DMS79 (cell line): ENCODE measurements at places on chromosomes 4 and X.

DNA sequence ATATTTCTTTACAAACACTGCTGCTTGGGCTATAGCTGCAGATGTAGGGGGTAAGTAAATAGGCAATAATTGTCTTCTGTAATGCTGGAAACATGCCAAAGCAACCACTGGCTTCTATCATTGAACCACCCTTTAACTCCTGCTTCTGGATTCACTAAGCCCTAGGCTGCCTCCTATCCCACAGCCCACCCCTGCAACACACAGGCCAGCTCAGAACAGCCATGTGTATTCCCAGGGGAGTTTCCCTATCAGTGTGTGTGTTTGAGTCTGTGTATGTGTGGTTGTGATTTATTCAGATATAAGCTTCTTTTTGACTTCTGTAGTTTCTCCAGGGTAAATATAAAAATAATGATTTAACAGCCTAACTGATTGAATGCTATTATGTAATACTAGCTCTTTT, 291.3 kb downstream of the PCDH10 start:
- DNase-seq: no peak

DNA sequence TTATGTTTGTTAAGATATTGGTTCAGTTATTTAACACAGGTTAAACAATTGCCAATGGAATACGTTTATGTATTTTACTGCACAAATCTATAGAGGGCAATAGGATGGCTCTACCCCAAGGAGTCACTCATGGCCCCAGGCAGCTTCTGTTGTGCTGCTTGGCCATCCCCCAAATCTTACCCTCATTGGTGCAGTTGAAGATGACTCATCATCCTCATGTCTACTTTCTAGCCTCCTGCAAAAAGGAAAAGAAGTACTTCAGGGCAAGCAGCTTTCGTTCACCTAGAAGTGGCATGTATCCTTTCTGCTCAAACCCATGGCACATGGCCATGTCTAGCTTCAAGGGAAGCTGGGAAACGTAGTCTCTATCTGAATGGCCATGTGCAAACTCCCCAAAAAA, 14.2 kb downstream of the PHOX2B start:
- no peak for DNase-seq

DNA sequence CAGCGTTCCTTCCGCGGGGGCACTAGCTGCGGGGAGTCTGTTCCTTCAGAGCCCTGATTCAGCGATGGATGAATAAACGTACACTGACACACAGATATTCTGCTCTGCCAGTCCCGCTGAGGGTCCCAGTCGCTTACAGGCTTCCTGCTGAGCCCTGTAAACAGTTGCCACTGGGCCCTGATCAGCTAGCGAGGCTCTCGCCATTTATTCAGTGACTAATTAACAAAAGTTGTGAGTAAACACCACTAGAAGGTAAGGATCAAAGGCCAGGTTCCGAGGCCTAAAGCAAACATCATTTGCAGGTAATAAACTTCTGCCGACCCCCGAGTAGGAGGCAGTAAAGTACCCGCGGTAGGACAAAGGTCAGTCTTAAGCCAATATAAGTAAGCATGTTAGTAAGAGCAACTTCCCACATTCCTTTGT, 442.6 kb upstream of the GALNT7 start:
- no peak for DNase-seq

- no peak for DNase-seq
Measured at GRCh38 chr4:42339935-42340406, 57.3 kb upstream of the SHISA3 start.

- no peak for DNase-seq
Measured at GRCh38 chr4:71832049-71832448, 48.2 kb upstream of the GC start.

- DNase-seq: no peak
Measured at GRCh38 chr4:23035521-23036056, 342.9 kb downstream of the GBA3 start.

DNA sequence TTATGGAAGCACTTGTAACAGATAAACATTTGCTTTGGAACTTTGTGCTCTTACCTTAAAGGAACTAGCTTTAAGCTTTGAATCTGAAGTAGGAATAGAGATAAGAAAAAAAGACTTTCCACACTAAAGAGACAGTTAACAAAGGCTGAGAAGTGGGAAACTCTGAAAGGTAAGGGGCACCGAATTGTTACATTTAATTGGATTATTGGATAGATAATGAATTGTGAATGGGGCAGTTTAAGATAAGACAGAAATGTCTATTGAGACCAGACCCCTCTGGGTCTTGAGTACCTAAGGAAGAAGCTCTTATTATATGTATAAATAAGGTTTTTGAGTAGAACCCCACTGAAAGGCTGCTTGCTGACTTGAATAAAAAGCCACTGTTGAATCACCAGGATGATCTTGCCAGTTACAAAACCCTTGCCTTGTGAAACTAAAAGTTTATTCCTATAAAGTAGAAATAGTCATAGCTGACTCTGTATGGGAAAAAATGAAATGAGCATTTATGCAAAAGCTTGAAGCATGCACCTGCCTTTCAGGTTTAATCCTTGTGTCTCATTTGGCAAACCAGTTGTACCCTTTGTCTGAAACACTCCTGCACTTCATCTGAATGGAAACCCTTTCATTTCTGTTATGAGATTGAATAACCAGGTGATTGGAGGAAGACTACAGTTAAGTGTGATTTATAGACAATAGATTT, 423.2 kb downstream of the RPA4 start:
- no peak for DNase-seq
